ENCODE measurements at places on chromosomes 12 and 14. TPM values are rescaled to one million over a fixed set of nuclear protein-coding genes. Genes with fewer than 3 reads are reported as not detected.

Gene AVPR1A
- total RNA-seq, result 1.7 TPM

Gene MGAT4C
- total RNA-seq, result 0.65 TPM

DNA sequence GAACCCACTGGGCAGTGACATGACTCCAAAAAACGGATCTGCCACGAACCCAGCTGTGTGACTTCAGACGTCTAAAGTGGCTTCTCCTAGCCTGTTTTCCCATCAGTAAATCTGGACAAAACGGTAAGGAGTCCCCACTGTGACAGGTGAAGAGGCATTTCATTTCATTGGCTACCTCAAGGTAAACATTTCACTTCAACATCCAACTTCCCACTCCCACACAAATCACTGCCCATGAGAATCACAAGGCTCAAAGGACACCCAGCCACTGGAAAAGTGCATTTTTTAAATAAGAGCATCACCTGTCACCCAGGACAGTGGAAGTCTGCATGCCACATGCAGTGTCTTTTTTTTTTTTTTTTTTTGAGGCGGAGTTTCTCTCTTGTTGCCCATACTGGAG is 27.9 kb downstream of the HSP90AA1 start:
- DNase-seq, result no peak
- no peak overlapping the region for H3K4me3 ChIP-seq
- H3K27me3 ChIP-seq, result no peaks in the 10 kb centered on the region
- H3K27ac ChIP-seq, result no peak overlapping the region
- peaks cover 14% of the 10 kb centered on the region for H3K36me3 ChIP-seq

DNA sequence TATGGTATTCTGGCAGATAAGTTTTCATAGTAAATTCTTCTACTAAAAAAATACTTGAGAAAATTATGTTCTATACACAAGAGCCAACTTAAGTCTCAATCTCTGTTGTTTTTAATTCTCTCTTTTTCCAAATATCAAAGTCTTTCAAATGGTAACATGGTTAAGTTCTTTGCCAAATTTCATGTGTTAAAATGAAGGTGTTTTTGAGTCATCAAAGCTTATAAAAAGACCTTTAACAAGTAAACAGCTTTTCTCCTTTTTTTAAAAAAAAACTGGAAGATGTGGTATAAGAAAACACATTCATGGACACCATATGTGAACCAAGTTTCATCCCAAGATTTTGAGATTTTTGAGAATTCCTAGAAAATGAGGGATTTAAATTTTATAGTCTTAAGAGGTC is 111.3 kb downstream of the FOXG1 start:
- no peaks in the 10 kb centered on the region for H3K36me3 ChIP-seq
- no peaks in the 10 kb centered on the region for H3K27me3 ChIP-seq
- no peak overlapping the region for H3K4me3 ChIP-seq
- no peak overlapping the region for H3K27ac ChIP-seq

- H3K4me1 ChIP-seq, result peaks cover 34% of the 10 kb centered on the region
- H3K27ac ChIP-seq, result peak overlapping the region; percentile 6
- no peak for DNase-seq
Measured at GRCh38 chr12:12185414-12185813, 81.4 kb downstream of the LRP6 start.
